ENCODE measurements at places on chromosomes 16 and 17. TPM values are rescaled to one million over a fixed set of nuclear protein-coding genes. Genes with fewer than 3 reads are reported as not detected.

The QPRT gene
- 10.3 TPM for total RNA-seq

The SPATA22 gene
- 0.93 TPM for total RNA-seq

The COPRS gene
- total RNA-seq, result 76.1 TPM

DNA sequence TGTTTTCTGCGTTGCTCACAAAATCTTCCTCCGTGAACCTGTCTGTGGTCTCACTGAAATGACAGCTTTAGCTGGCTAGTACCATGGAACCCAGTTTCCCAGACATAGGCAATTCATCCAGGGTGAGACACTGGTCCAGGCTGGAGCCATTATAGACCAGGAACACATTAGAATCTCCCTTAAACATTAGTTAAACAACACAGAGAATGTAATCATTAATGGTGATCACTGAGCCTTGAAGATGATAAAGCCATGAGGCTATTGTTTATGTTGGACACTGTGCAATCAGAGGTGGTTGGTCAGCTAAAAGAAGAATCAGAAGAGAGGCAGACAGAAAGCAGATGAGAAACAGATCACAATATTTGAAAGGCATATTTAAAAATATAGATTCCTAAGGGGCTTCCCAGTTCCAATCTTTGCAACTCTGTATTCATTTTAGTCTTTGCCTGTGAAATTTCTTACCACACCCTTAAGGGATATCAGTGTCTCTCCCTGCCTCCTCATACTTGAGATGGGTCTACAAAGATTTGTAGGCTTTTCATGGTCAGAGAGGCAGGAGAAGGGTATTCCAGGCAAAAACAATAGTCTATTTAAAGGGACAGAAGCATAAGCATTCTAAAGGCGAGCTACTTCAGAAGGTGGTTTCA is 317.9 kb downstream of the MAP2K6 start:
- DNase-seq, result no peak

The C16orf74 gene
- total RNA-seq, result 2.2 TPM

The NPIPB8 gene
- not detected for total RNA-seq

DNA sequence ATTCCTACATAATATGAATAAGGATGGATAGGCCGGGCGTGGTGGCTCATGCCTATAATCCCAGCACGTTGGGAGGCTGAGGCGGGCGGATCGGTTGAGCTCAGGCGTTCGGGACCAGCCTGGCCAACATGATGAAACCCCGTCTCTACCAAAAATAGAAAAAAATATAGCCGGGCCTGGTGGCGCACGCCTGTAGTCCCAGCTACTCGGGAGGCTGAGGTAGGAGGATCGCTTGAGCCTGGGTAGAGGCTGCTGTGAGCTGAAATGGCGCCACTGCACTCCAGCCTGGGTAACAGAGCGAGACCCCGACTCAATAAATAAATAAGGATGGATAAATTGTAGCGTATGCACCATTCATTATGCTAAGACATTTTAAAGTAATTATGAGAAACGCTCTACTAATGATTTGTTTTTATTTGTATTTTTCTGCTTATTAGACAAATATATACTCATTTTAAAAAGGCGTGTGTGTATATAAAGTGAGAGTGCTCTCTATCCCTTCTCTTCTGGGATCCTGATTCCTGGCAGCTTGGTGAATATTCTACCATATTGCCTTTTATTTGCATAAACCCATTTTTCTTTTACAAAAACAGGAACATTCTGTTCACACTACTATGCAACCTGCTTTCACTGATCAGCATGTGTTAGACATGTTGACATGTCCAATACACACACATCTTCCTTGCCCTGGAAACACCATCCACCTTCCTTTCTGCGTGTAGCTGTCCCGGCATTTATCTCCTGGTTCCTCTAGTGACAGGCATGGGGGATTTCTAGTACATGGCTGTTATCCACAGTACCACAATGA is 26.4 kb downstream of the DDX19A start:
- no peak for DNase-seq

- no peak for DNase-seq
Measured at GRCh38 chr16:26211542-26211941, 519.8 kb downstream of the HS3ST4 start.

The HOXB5 gene
- 0.74 TPM for total RNA-seq

DNA sequence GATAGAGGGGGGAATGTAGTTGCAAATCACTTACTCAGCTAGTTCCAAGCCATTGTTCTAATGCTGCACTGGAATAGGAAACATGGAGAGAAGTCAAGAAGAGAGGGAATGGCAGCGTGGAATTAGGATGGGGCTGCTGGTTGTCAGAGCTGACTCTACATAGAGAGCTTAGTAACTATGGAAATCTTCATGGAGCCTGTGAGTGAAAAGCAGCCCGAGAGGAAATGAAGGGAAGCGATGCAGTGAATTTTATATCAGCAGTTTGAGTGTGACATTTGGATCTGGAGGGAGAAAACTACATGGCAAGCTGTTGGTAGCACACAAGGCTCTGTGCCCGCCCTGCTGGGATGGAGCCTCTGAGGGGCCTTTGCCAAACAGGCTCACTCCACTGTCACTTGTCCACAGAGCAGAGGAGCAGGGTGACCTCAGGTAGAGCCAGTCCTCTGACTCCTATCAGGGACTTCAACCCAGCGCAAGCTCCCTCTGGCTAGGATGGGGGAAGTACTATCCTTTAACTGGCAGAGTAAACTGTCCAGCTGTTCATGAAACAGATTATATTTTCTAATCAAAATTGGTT is 27.9 kb upstream of the PMFBP1 start:
- DNase-seq, result no peak

- no peak for DNase-seq
Measured at GRCh38 chr17:34195987-34196386, 59.1 kb upstream of the CCL2 start.

- DNase-seq, result no peak
Measured at GRCh38 chr17:2024572-2025219, 438 bp downstream of the RTN4RL1 start.

GRCh38 chr17:31417051-31417792 is 25.7 kb downstream of the RAB11FIP4 start:
- no peak for DNase-seq

The RNF166 gene
- 13.5 TPM for total RNA-seq

The ST6GALNAC1 gene
- total RNA-seq, result 0.46 TPM

GRCh38 chr16:83912519-83913244 is 13.8 kb downstream of the MLYCD start:
- DNase-seq, result no peak

DNA sequence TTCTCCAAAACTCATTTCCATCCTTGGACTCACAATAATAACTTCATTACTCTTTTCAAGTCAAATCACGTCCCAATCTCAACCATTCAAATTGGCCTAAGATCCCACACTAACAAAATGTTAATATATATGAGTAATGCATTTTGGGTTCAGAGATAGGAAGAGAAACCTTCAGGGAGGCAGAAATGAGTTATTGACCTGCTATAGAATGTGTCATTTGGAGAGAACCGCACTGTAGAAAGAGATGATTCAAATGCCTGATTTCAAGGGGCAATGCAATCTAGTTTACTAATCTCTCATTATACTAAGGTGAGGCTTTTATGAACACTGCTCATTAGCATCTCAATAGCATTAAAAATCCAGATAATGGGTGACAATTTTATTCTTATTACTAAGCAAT is 1595.0 kb upstream of the GOT2 start:
- no peak for DNase-seq

DNA sequence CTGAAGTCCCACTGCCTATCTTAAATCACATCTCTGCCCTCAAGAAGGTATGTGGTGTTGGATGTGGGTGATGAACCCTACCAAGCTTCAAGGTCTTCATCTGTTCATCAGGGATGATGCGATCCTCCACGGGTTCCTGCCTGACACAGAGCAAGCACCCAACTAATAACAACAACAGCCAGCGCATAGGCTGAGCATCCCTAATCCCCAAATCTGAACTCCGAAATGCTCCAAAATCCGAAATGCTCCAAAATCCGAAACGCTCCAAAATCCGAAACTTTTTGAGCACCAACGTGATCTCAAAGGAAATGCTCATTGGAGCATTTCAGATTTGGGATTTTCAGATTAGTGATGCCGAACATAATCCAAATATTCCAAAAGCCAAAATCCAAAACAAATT is 238.9 kb upstream of the SDK2 start:
- DNase-seq, result no peak

DNA sequence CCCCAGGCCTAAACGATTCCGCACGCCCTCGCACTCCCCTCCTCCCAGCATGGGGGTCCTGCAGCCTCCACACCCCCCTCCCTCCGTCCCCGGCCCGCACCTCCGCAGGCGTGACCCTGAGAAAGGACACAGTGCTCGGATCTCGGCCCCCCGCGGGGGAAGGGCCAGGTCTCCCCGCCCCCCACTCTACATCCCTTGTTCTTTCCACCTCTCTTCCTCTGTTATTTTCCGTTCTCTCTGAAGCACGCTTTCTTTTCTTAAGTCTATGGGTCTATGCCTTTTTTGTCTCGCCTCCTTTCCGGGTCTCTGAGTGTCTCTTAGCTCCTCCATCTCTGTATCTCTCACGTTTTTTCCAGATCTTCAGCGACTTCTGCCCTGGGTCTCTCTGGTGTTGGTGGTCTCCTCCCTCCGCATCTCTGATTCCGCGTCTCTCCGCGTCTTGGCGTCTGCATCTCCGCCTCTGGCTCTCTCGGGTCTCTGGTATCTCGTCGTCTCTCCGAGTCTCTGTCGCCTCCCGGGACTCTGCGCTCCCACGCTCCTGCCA is 2.1 kb upstream of the HES7 start:
- DNase-seq, result no peak

The PLCG2 gene
- 25.0 TPM for total RNA-seq

DNA sequence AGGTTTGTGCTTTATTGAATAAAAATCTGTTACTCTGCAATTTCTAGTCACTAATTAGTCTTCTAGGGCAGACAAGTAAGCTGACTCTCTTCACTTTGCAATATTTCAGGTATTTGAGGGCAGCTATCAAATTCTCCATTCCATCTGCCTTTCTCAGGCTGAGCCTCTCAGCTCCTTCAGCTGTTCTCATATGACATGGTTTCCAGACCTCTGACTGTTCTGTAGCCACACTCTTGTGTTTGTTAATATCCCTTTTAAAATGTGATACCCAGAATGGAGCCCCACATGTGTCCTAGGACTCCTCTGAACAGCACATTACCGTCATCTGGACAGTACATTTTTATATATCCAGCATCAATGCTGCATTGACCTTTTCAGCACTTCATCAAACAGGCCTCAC is 46.1 kb upstream of the MTMR4 start:
- DNase-seq, result no peak

- peak; percentile 14 for DNase-seq
Measured at GRCh38 chr17:79006046-79006445, 3.5 kb downstream of the CANT1 start.

The HBZ gene
- not detected for total RNA-seq

DNA sequence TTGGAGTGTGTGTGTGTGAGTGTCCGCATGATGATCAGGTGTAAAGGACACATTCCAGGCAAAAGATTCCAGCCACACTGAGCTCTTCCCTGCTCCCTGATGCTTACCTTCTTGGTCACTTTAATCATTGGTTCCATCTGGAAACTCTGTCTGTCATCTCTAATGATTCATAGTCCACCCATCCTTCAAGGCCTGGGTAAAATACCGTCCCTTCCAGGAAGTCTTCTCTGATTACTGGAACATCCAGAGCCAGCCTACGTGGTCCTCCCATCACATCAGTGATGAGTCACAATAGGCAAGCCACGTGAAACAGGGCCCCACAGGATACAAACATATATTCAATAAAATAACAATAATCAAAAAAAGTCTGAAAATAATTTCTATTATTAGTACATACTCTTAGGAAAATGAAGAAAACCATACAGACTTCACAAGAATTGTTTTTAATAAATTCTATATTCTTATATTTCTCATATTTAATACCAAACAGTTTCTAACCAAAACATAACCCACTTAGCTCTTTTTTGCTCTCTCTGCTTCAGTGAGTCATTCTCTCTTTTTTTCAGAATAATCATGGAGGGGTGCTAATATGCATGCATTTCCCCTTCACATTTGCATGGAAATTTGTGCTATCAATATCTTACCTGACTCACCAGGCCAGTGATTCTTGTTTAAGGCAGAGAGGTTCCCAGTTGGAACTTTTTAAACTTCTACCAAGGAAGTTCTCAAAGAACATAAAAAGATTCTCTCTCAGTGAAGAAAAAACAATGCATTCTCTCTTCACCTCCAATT is 263.2 kb downstream of the TOX3 start:
- DNase-seq, result no peak

- DNase-seq, result no peak
Measured at GRCh38 chr17:77885678-77886386, 72.7 kb upstream of the TNRC6C start.

The CCL4L2 gene
- total RNA-seq, result 3.1 TPM

The CNTNAP4 gene
- total RNA-seq, result not detected

The SLFN12 gene
- 12.8 TPM for total RNA-seq

DNA sequence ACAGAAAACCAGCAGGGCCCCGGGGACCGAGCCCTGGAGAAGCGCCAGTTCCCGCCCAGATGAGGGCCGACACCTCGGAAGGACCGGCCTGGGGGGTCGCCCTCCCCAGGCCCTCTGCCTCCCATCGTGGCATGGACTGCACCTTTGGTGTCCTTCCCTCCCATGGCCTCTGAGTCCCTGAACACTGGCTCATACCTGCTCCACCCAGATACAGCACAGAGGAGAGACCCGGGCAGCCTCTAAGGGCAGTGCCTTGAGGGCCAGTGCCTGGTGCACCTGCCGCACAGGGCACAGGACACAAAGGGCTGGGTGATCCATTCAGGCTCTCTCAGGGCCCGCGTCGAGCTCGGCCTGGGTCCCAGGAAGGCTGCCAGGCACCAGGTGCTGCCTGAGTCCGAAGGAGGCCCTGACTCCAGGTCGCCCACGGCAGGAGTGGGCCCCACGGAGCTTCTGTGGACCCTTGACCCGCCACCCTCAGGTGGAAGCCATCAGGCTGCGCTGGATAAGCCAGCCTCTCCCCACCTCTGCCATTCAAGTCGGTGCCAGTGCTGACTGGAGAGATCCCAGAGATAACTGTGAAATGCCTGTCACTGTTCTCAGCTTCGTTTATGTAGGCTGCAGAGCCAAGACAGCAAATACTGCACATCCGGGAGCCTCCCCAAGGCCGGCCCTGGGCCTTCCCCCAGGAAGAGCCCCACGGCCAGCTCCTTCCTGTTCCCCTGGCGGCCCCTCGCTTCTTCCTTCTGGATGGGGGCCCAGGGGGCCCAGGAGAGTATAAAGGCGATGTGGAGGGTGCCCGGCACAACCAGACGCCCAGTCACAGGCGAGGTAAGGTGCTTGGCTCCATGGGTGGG is at the start of gene ZG16B:
Gene ZG16B, plus strand, starts transcription at position 803 of the 854 bp plus-strand sequence. CDS start 139 bp downstream, outside the sequence.
- DNase-seq, result no peak

- DNase-seq, result no peak
Measured at GRCh38 chr17:70261170-70261569, 91.8 kb downstream of the KCNJ2 start.

DNA sequence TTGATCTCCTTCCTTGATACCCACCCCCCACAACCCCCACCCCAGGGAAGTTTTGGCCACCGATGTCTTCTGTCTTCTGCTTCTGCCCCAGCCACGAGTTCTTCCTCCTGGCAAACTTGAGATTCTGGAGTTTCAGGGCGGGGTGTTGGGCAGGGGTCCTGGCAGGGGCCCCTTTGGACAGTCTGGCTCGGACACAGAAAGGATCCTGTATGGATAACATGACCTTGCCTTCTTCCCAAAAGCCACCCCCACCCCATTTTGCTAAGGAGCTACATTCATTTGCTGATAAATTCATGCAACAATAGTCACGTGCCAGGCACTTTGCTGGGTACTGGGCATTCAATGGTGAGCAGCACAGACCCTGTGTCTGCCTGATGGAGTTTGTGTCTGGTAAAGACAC is 5.9 kb upstream of the COL1A1 start:
- no peak for DNase-seq

GRCh38 chr17:17900615-17901520 is 64.1 kb upstream of the SREBF1 start:
- DNase-seq, result no peak

The GPR139 gene
- total RNA-seq, result not detected

- DNase-seq, result no peak
Measured at GRCh38 chr16:4506450-4506849, 30.3 kb downstream of the HMOX2 start.

GRCh38 chr17:8673612-8674011 is 43.1 kb upstream of the MYH10 start:
- DNase-seq, result no peak

All from omental fat pad (tissue), 4 donors.